ENCODE measurements at places on chromosomes 2 and 18. TPM values are rescaled to one million over a fixed set of nuclear protein-coding genes. Genes with fewer than 3 reads are reported as not detected.

CXCR1 gene
- total RNA-seq: not detected

KIAA2012 gene
- not detected for total RNA-seq

CAVIN2 gene
- total RNA-seq: 20.6 TPM

DNAJC5G gene
- not detected for total RNA-seq

OLA1 gene
- 82.3 TPM for total RNA-seq

ILKAP gene
- 29.9 TPM for total RNA-seq

SLC23A3 gene
- 0.73 TPM for total RNA-seq

PLEKHH2 gene
- total RNA-seq: 4.3 TPM

STEAP3 gene
- 90.5 TPM for total RNA-seq

SPP2 gene
- total RNA-seq: not detected

CFAP53 gene
- total RNA-seq: 0.37 TPM

CLEC4F gene
- total RNA-seq: not detected

ACVR1C gene
- not detected for total RNA-seq

CTNNA2 gene
- total RNA-seq: not detected

PARD3B gene
- 6.8 TPM for total RNA-seq

EMILIN1 gene
- 51.6 TPM for total RNA-seq

VSNL1 gene
- 0.20 TPM for total RNA-seq

KCTD1 gene
- 11.7 TPM for total RNA-seq

GULP1 gene
- total RNA-seq: 10.7 TPM

FKBP1B gene
- total RNA-seq: 5.3 TPM

Measured in subcutaneous preadipocyte (primary cell).